Natural killer cell (primary cell): ENCODE measurements at places on chromosomes 1 and 21. TPM values are rescaled to one million over a fixed set of nuclear protein-coding genes. Genes with fewer than 3 reads are reported as not detected.
A peak's percentile ranks its signal among the peaks of the same experiment; 100 is the strongest.

DNA sequence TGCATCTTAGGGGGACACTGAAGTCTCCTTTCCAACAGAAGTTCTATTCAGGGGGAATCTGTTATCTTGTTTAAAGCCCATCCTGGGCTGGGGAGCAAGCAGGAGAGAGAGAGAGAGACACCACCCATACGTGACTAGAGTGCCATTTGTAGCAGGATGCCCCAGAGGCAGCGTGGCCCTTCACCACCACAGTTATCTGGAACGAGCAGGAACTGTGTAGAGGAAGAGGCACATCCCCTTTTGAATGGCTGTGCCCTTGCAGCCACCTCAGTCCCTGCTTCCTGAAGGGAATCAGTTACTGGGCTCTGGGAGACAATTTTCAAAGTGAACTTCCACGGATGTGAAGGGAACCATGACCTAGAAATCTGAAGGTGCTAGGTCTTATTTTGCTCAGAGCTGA, 19.4 kb upstream of the LAMTOR5 start:
- H3K4me3 ChIP-seq = no peak overlapping the region
- no peak overlapping the region for H3K27ac ChIP-seq
- no peaks in the 10 kb centered on the region for H3K27me3 ChIP-seq
- H3K36me3 ChIP-seq = no peaks in the 10 kb centered on the region

CIART gene
- 1.9 TPM for total RNA-seq

LCE3B gene
- total RNA-seq = not detected

DNA sequence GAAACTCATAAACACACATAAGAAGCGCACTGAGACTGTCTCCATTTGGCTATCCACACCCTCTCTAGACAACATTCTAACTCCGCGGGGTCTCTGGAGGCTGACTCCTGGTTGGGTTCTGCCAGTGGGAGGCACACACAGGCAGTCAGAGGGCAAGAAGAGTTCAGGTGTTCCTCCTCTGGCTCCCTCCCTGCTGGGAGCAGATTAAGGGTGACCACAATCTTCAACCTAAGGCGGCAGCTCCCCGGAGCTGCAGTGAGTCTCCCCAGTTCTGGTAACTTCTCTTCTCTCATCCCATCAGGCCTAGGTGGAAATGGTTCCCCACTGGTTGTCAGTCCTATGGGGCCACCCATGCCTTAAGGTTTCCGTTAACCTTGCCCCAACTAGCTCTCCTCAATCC, 7.4 kb upstream of the TENT5C start:
- no peaks in the 10 kb centered on the region for H3K27me3 ChIP-seq
- DNase-seq = no peak
- H3K4me3 ChIP-seq = no peak overlapping the region
- no peaks in the 10 kb centered on the region for H3K4me1 ChIP-seq
- H3K27ac ChIP-seq = no peak overlapping the region

DNA sequence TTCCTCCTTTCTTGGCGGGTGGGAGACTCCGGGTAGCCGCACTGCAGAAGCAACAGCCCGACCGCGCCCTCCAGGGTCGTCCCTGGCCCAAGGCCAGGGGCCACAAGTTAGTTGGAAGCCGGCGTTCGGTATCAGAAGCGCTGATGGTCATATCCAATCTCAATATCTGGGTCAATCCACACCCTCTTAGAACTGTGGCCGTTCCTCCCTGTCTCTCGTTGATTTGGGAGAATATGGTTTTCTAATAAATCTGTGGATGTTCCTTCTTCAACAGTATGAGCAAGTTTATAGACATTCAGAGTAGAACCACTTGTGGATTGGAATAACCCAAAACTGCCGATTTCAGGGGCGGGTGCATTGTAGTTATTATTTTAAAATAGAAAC, 2.5 kb downstream of the OLIG2 start:
- peaks cover 87% of the 10 kb centered on the region for H3K27me3 ChIP-seq
- H3K4me3 ChIP-seq = no peak overlapping the region
- no peak overlapping the region for H3K27ac ChIP-seq
- no peaks in the 10 kb centered on the region for H3K36me3 ChIP-seq
- H3K4me1 ChIP-seq = peaks cover 62% of the 10 kb centered on the region
- DNase-seq = no peak

GRCh38 chr1:215114154-215114933, 31.8 kb downstream of the KCNK2 start:
- no peak overlapping the region for H3K4me3 ChIP-seq
- H3K27me3 ChIP-seq = no peaks in the 10 kb centered on the region
- H3K36me3 ChIP-seq = no peaks in the 10 kb centered on the region
- H3K27ac ChIP-seq = no peak overlapping the region

DNA sequence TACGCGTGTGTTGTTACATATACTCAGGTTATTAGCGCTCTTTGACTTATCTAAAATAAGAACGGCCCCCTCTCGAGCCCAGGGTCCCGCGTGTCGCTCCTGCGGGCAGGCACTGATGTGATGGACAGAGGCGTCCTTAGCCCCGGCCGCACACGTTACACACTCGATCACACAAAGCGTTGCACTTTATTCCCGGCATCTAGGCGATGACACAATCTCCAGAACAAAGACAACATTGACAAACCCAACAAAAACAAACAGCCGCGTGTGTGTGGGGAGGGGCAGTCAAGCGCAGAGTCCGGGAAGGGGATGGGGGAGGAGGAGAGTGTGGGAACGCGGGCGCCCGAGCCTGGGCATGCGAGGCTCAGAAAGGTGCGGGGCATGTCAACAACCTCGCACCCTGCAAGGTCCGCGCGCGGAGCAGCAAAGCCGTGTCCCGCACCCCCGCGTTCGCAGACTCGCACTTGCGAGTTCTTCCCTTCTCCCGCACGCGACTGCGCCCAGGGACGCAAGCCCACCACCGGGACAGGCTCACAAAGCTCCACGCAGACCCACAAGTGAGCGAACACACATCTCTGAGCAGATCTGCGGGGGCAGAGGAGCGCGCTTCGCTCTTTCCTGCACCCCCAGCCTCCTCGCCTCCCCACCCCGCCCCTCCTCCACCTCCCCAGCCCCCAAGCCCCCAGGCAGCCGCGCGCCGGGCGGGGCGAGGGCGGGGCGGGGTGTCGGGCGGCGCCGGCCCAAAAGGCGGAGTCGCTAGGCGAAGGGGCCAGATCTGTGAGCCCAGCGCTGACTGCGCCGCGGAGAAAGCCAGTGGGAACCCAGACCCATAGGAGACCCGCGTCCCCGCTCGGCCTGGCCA, at the start of gene EFNA1:
EFNA1 (plus strand) TSS at position 772 of the 862 bp plus-strand sequence. CDS start 102 bp downstream, outside the sequence.
- no peak within 1 kb of the TSS for H3K27ac ChIP-seq
- peaks cover 25% of the 10 kb centered on the region for H3K27me3 ChIP-seq
- peak; percentile 40 for DNase-seq
- peak within 1 kb of the TSS; percentile 42 for H3K4me3 ChIP-seq

GRCh38 chr21:45828580-45829570, 152.7 kb upstream of the COL6A1 start:
- H3K27me3 ChIP-seq = no peaks in the 10 kb centered on the region
- no peaks in the 10 kb centered on the region for H3K4me1 ChIP-seq
- no peak overlapping the region for H3K27ac ChIP-seq
- H3K4me3 ChIP-seq = no peak overlapping the region
- DNase-seq = no peak

DNA sequence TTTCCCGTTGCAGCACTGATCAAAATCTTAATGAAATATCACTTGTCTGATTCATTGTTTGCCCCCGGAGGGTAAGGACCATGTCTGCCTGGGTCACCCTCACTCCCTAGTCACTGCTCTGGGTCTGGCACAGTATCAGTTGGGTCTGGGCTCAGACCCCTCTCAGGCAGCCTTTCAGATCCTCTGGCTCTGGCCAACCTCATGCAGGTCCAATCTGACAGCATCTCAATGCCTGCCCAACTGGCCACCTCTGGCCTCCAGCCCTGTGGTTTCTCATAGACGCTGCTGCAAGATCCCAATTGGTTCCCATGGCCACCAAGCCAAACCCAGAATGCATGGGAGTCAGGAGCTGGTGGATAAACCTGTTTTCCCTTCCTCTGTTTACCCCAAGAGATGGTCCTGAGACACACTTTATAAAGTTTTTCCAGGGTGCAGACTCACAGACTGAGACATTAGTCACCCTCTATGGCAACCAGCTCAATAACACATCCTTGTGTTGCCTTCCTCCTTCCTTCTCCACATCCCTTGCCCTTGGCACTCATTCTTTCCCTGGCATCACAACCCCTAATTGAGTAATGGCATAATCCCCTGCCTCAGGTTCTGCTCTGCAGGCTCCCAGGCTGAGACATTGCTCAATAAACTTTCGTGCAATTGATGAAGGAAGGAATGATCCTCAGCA, 199.2 kb downstream of the GRIK3 start:
- no peak for DNase-seq
- H3K27ac ChIP-seq = no peak overlapping the region
- no peaks in the 10 kb centered on the region for H3K27me3 ChIP-seq
- no peaks in the 10 kb centered on the region for H3K36me3 ChIP-seq

GRCh38 chr1:5976231-5976630, 16.0 kb downstream of the NPHP4 start:
- no peak for DNase-seq
- H3K4me3 ChIP-seq = no peak overlapping the region
- no peaks in the 10 kb centered on the region for H3K36me3 ChIP-seq
- no peak overlapping the region for H3K27ac ChIP-seq
- H3K4me1 ChIP-seq = peaks cover 4% of the 10 kb centered on the region

DNA sequence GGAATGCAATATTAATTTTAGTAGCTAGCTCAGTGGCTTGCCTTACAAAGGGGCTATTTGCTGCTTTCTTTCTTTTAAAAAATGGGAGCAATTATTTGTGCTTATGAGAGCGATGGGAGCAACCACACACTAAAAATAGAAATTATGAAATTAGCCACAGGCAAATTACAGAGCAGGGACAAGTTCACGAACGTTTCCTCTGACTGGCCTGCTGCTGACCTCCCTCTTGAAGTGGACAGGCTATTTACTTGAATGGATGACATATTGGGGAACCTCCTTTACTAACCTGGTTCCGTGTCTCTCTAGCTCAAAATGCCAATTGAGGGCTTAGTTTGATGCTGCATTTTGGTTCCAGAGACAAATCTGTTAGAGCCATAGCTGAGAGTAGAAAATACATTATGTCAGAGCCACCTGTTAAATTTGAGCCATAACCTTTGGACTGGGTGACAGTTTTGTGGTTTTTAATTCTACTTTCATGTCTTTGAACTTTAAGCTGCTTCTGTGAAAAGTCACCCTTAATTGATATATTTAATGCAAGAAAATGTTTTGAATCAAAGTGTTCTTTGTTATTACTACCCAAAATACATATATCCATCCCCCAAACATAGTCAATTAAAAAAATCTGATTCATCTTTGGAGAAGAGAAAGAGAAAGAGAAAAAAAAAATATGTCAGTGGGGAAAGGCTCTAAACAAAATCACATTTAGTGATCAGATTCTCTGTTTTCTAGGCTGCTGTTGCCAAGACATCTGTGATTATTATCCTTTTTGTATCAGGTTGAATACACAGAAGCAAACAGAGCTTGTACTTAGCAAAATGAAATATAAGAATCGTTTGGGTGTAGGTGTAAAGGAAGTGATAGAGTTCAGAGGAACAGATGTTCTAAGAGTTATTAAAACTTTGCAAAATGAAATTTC, 351.9 kb downstream of the ADGRL2 start:
- no peak overlapping the region for H3K4me3 ChIP-seq
- no peaks in the 10 kb centered on the region for H3K27me3 ChIP-seq
- no peaks in the 10 kb centered on the region for H3K4me1 ChIP-seq
- H3K27ac ChIP-seq = no peak overlapping the region
- no peak for DNase-seq

CHD1L gene
- 35.8 TPM for total RNA-seq

DNA sequence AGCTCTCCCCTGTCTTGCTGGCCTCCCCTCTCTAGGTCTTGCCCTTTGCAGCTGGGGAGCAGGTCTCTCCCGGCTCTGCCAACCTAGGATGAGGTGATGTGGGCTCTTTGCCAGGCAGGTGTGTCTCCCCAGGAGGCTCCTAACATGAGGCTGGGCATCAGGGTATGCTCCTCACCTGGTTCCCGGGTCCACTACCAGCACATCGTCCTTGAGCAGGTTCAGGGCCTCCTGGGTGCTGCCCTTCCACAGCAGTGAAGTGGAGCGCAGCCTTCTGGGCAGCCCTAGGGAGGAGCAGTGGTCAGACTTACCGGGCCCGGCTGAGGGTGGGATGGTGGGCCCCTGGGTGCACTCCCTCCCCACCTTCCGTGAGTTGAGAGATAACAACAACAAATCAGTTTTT, 17.5 kb downstream of the LACTBL1 start:
- H3K4me1 ChIP-seq = no peaks in the 10 kb centered on the region
- no peak for DNase-seq
- no peak overlapping the region for H3K27ac ChIP-seq
- no peak overlapping the region for H3K4me3 ChIP-seq
- no peaks in the 10 kb centered on the region for H3K36me3 ChIP-seq

REG4 gene
- not detected for total RNA-seq
